Ammon's horn (tissue), 1 donor: ENCODE measurements at places on chromosomes 1 and 21.
A peak's percentile ranks its signal among the peaks of the same experiment; 100 is the strongest.

DNA sequence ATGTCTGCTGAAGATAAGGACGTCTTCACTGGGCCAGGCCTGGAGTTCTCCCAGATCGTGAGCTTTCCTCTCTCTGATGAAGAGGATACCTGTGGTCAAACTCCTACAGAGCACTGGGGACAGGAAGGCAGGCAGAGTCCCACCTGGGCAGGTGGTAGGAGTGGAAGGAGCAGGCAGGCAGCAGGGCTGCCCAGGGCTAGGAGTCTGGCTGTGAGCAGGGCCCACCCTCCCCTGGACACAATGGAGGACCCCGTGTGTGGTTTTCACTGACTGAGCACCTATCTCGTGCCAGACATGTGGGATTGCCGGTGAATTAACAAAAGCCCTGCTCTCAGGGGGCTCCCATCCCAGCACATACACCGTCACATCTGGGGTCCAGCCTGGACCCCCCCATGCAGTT is 4.9 kb upstream of the SAMD11 start:
- no peak for DNase-seq

DNA sequence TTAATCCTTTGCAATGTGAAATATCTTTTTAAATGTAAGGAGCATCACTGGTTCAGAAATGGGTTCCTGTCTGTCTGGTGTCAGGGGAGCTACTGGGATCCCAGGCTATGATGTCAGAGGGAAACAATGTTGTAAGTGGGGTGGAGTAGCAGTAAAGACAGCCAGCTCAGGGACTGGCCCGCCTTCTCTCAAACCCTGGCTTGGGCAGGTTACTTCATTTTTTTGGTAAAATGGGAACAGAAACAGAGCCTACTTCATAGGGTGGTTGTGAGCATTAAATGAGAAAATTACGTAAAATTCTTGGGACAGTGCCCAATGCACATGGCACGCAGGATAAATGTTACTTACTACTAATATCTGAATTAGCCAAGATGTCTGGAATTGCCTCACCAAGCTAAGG is 30.7 kb upstream of the IL20 start:
- DNase-seq = no peak

DNA sequence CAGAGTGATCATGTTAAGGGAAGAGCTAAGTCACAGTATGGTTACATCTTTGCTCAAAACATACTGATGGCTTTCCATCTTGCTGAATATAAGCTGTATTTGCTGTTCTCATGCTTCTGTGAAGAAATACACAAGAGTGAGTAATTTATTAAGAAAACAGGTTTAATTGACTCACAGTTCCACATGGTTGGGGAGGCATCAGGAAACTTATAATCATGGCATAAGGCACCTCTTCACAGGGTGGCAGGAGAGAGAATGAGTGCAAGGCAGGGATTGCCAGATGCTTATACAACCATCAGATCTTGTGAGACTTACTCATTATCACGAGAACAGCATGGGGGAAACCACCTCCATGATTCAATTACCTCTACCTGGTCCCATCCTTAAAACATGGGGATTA is 24.4 kb upstream of the RGS5 start:
- DNase-seq = no peak

DNA sequence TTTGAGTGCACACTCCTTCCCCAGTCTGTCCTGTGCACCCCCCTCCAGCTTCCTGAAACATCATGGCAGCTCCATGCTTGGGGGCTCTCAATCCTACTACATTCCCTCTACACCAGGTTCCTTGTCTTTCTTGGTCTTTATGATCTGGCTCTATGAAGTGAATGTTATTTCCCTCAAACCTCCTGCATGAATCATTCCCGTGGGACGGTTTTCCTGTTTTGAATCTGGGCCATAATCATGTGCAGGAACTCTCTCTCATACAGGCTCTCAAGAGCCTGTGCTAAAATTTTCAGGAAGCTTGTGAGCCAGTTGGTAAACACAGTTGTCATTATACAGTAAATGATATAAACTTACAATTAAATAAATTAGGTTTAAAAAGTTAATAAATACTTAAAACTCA is 89.8 kb upstream of the KCNE2 start:
- peak; percentile 26 for DNase-seq

DNA sequence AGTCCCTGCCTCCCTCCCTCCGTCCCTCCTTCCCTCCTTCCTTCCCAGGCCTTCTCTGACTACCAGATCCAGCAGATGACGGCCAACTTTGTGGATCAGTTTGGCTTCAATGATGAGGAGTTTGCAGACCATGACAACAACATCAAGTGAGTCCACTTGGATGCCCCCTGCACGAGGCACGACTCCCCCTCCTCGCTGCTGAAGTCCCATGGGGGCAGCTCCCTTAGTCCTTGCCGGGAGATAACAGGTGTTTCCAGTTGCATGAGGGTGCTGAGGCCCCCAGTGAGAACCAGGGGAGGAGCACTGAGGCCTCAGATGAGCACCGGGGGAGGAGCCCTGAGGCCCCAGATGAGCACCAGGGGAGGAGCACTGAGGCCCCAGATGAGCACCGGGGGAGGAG is 200.0 kb downstream of the LIPI start:
- no peak for DNase-seq

- DNase-seq = no peak
Observed at GRCh38 chr1:241292973-241293372, 64.0 kb downstream of the RGS7 start.

DNA sequence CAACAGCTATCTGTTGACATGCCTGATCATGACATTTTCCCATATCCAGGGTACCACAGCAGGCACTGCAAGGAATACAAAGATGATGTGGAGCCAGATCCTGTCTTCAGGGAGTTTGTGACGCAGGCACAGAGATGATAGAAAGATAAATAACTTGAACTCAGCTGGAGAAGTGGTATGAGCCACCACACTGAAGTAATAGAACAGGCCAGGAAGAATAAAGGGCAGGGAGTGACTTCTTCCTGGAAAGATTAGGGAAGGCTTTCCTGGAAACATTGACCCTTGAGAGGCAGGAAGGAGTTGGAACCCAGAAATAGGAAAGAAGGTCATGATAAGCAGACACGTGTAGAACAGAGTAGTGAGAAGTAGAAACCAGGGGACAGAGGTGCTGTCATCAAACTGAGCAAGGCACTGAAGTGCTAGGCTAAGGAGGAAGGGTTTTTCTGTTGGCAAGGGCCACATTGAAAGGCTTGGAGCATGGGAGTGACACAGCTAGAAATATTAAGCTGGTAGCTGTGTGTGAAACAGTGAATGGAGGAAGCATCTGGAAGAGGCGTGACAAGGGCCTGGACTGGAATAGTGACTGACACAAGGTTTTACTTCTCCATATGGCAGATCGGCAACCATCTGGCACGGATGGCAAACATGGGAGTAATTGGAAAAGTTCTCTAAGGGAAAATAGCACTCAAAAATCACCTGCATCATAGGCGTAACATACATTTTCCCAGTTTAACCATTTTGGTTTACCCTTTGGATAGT is 68.4 kb downstream of the AK5 start:
- peak; percentile 39 for DNase-seq

GRCh38 chr1:207565546-207566468 is 69.8 kb downstream of the CR1 start:
- peak; percentile 32 for DNase-seq

DNA sequence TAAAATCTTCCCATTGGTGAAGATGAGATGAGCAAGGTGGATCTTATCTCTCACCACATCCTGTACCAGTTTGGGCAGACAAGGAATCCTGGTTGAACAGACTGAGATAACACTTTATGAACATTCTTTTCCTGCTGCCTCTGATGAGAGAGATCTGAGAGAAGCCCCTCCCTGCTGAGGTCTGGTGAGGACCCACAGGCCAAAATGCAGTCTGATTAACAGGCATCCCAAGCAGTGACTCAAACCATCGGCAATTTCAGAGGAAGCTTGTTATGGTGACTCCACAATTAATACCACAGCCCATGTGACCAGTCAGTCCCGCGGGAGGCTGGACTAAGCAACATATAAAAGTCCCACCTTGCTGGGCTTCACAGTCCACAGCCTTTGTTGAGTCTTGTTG is at the start of gene PRR9:
Gene PRR9, plus strand, starts transcription at position 373 of the 400 bp plus-strand sequence. CDS start 561 bp downstream, outside the sequence.
- DNase-seq = no peak

- no peak for DNase-seq
Observed at GRCh38 chr21:33771976-33772375, 129.7 kb downstream of the ITSN1 start.

DNA sequence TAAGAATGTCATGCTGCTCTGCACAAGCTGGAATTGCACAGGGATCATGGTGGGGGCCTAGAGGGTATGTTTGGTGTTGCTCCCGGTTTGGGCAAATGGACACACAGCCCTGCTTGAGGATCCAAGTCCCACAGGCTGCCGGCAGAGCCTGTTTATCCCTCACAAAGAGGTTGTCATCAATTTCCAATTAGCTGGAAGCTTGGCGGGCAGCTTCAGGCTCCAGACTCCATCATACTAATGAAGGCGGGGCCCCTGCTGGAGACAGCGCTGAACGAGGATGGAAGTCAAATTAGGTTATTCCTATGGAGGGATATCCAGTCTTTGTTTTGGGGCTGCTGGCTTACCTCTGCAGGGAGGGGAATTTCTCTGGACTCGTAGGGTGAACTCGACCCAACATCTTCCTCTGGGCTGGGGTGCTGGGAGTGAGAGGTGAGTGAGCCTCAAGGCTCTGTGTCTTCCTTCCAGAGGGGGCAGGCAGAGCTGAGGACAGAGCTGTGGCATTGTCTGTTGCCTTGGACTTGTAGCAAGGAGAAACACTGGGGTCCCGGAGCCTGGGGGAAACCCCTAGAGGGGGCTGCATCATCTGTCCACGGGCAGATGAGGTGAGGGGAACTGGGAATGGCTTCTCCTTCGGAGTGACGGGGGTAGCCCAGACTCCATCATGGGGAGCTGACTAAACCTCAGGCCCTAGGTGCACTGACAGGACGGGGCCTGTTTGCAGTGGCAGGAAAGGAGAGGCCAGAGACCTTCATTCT is 24.9 kb upstream of the PARP1 start:
- no peak for DNase-seq

DNA sequence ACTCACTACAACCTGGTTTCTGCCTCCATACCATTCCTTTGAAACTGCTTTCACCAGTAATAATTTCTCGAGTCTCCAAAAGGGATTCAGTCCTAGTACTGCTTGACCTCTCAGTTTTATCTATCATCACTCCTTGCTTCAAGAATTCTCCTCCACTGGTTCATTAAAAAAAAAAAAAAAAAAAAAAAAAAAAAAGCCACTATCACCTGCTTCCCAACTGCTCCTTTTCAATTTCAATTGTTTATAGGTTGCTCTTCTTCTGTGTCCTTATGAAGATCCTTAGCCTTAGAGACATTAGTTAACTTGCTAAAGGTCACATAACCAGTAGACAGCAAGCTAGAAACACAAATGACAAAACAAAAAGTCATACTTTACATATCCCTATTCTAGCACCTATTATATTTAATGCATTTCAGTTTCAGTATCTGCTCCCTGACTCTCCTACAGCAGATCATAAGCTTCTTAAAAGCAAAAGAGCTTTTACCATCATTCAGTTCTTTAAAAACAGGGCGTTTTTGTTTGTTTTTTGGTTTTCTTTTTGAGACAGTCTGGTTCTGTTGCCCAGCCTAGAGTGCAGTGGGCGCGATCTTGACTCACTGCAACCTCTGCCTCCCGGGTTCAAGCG is 7.1 kb downstream of the NRDC start:
- DNase-seq = no peak

DNA sequence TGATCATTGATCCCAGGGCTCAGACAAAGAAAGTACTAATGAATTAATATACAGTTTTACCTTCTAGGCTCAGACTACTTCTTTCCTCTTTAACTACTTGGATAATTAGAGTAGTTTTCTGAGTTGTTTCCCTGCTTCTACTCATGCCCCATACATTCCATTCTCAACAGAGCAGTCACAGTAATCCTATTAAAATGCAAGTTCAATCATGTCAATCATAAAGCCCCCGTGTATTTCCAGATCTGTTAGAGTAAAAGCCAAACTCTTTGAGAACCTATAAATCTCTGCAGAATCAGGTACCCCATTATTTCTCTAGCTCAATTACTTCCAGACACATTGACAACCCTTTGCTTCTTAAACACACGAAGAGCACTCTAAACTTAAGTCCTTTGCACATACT is 242.1 kb upstream of the PRMT6 start:
- DNase-seq = no peak

- DNase-seq = peak; percentile 58
Observed at GRCh38 chr21:33023574-33024200, 2.0 kb upstream of the OLIG2 start.

- no peak for DNase-seq
Observed at GRCh38 chr1:45356186-45356585, 15.9 kb upstream of the MUTYH start.

GRCh38 chr1:229582011-229582694 is 23.6 kb upstream of the ABCB10 start:
- peak; percentile 65 for DNase-seq

DNA sequence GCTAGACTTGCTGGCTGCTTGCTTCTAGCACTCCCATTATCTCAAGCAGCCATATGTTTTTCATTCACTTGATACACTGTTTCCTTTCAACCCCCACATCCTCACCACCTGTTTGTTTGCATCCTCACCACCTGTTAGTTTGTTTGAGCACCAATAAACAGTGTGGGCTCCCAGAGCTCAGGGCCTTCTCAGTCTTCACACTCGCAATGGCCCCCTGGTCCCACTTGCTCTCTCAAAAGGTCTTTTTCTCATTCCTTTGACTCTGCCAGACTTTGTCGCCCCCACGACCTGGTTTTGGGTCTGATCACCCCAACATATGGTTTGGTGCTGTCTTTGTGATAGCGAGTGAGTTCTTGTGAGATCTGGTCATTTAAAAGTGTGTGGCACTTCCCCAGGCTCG is 6.2 kb upstream of the PADI4 start:
- no peak for DNase-seq

DNA sequence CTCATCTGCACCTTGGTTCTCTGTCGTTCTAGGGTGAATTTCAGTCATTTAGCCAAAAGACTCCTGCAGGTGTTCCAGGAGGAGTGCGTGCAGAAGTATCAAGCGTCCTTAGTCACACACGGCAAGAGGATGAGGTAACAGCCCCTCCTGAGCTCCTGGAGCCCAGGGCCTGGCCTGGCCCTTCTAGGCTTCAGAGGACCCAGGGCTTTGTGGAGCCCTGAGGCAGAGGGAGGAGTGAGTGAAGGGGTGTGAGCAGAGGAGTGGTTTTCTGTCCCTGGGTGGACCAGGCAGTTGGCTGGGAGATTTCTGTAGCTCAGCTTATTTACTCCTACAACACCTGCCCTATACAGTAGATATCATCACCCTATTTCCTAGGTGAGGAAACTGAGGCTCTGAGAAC is 15.7 kb upstream of the RASSF5 start:
- DNase-seq = no peak

GRCh38 chr1:78619032-78619431 is 1.2 kb upstream of the IFI44L start:
- DNase-seq = no peak

DNA sequence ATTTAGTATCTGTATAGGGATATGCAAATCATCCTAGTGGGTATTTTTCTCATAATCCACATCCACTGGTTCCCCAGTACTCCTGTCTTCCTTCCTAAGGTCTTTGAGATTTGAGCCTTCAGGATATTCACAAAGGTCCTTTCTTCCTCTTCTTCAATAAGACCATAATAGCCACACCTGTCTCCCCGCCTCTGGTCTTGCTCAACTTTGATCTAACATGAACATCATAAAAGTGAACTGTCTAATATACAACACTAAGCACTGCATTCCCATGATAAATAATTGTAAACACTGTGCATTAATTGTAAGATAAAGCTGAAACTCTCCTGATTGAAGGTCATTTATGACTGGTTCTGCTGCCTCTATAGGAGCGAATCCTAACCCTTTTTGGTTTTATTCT is 184.6 kb downstream of the DENND1B start:
- DNase-seq = no peak

GRCh38 chr1:115428676-115429075 is 90.6 kb upstream of the NGF start:
- no peak for DNase-seq

- DNase-seq = no peak
Observed at GRCh38 chr1:53449021-53449420, 10.2 kb upstream of the DMRTB1 start.

GRCh38 chr1:1986451-1987141 is 17.0 kb downstream of the CFAP74 start:
- no peak for DNase-seq
